Epithelial cell of prostate (primary cell): ENCODE measurements at places on chromosomes 4 and X.

GRCh38 chrX:138859421-138859820, 147.9 kb upstream of the FGF13 start:
- DNase-seq, result no peak

- no peak for DNase-seq
Observed at GRCh38 chr4:177961761-177962380, 519.6 kb upstream of the AGA start.

- DNase-seq, result no peak
Observed at GRCh38 chr4:176441594-176441993, 121.8 kb downstream of the SPCS3 start.

DNA sequence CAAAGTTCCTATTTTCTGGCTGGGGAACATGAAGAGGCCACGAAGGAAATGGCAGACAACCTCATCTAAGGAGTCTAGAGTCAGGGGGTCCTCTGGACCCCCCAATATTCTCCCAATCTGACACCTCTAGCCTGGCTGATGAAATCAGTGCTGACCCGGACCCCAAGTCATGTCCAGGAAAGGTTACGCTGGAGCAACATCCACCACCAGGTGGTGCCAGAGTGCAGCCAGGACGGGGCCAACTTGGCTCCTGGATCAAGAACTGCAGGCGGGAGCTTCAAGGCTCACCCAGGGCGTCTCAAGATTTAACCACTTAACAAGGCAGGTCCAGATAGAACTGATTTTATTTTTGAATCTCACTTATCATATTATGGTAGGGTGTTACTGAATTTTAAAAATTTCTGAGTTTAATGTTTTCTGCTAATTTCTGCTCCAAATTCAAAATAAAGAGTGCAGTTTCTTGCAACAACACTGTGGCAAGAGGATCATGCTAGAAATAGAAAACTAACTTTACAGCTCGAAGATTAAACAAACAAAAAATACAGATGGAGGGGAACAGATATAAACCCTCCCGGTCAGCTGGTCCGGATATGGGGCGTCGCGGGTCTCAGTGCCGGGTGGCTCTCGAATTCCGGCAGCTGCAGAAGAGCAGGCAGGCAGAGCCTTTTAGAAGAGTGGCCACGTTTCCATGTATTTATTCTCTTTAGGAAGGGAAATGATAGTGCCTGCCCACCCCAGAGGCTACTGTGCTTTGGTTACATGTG, 135.5 kb downstream of the AFAP1 start:
- DNase-seq, result no peak

- no peak for DNase-seq
Observed at GRCh38 chr4:31051565-31051964, 331.4 kb downstream of the PCDH7 start.

DNA sequence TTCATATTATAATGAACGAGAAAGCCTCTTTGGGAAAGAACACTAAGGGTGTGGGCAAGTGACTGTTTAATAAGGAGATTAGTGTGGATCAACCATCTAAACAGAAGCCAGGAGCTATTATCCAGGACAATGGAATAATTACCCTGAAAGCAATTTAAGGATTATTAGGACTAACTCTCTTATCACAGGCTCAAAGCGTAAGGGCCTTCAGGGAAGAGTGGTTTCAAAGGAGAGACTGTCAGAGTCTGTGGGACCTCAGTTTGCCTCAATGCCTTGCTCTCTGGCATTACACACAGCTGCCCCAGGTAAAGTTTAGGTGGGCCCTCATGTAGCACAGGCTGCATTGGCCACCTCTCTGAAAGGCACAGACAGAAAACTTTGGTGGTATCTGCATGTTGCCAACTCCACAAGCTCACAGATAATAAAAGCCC, 717.2 kb upstream of the ADGRL3 start:
- DNase-seq, result no peak

DNA sequence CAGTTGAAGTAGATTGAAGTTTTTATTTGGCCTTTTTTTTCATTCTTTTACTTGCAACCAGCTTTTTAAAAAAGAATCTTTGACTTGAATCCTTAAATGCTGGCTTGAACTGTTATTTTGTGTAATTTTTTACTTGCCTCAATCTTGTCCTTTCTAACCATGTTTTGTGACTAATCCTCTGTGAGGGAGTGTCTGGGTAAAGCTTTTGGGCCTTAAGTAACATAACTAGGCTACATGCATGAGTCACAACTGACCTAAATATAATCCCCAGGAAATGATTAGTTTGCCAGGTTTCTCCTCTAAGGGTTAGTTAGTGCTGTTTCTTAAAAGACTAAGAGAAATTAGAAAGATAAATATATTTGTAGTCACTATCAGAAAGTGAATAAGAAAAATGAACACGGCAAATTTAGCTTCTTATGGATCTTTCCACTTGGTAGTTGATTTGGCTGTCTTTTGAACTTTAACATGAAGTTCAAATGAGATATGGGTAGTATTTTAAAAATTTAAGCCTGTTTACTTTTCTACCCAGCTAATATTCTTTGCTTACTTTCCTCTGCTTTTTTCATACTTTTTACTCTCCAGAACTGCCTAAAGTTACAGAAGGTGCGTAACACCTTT, 13.0 kb downstream of the EXOC1 start:
- DNase-seq, result peak; percentile 80

DNA sequence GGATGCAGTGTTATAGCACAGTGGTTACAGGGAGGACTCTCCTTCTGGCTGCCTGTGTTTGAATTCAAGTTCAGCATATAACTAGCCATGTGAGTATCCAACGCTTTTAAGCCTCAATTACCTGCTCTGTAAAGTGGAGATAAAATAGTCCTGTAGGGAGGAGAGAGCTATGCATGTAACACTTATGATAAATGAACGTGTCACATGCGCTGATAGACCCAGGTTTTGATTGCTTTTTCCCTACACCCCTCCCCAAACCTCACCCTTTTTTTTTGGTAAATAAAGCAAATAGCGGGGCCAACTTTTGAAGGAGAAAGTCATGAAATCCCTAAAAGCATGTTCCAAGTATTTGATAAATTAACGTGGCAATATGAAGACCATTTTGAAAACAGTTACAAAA, 20.4 kb upstream of the AMELX start:
- DNase-seq, result no peak

GRCh38 chr4:59044286-59044900, 1934.2 kb upstream of the IGFBP7 start:
- DNase-seq, result no peak

DNA sequence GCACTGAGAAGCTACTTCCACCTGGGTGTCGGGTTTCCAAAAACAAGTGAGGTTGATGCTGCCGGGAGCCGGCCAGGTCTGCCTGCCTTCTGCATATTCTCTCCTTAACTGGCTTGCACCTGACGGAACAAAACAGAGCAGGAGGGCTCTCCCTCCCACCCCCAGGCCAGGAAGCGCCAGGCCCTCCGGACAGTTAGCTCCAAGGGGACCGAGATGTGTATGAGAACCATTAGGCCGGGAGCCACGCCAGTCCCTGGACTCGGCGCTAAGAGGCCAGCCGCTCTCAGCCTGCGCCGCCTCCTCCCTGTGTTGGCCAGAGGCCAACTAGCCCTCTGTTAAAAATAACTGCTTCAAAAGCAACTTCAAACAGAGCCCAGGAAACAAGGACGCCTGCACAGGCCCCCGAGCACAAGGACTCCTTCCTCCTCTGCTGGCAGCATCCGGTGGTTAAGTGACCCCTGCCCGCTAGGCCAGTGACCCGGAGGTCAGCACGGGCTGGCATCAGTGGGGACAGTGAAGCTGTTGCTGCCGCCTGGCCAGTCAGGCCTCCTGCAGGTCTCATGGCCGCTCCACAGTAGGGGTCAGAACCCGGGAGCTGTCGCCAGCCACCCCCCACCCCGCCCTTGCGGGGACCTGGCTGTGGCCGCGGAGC, 107.9 kb downstream of the ABLIM2 start:
- DNase-seq, result no peak

- peak; percentile 22 for DNase-seq
Observed at GRCh38 chr4:3346146-3346545, 53.3 kb downstream of the RGS12 start.

- DNase-seq, result no peak
Observed at GRCh38 chrX:48816014-48816810, 10.1 kb upstream of the ERAS start.
